Activated gamma-delta T cell (primary cell): ENCODE measurements at places on chromosomes 11 and 22.

DNA sequence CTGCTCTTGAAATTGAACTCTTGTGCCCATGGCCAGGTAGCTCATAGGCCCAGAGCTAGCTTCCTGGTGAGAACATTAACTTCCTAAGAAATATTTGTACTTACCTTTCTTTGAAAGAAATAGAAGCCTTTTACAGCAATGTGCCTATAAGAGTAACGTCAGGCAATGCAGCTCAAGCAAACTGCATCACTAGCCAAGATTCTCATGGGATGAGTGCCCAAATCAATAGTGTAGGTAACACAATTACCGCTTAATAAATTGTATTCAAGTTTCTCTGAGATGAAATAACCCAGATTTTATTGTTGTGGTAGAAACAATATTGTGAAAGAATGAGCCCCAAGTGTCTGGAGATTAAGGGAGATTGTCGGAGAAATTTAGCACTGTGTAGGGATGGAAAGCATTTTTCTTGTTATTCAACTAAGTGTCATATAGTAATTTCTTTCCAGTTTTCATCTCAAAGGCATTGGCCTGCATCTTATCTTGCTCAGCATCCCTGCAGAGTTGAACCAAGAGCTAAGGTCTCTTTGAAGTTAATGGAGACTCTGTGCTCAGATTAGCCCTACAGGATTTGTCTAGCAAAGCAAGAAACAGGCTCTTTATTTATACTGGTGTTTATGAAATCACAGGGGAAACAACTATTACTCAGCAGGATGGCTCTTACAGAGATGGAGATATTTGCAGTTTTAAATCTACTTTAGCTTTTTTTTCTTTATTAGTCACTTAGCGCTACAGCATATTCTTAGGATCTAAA is 321.0 kb upstream of the PDGFD start:
- DNase-seq, result no peak

GRCh38 chr22:42401535-42402334 is 30.5 kb downstream of the NFAM1 start:
- no peak for DNase-seq

DNA sequence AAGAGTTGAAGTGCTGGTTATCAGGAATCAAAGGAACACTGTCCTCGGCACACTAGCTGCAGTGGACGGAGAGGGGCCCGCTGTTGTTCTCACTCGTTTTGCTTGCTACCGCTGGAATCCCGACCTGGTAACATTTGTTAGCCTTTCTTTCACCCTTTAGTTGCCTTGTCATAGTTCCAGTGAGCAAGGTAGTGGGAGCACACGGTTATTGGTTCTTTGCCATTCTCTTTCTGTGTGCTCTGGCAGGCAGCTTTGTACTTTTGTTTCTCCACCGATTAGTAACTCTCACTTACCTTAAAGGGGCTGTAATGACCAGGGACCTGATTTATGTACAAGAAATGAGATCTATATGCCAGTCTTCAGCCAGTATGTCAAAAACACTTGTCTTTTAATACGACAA is 1.8 kb downstream of the DEPDC7 start:
- DNase-seq, result no peak

DNA sequence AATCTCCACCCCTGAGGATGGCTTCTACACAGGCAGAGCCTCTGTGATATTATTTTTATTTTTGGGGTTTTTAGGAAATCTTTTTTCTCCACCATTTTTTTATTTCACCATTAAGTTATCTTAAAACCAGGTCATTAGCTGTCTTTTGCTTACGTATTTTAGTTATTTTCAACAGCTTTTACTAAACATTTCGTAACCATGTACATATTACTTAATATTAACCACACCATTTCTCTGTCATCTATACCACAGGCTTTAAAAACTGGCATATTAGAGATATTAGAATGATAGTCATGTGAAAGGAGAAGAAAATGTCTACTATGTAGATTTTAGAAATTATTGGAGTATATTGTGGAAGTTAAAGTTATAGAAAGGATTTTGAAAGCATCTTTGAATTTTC is 37.4 kb downstream of the YAP1 start:
- DNase-seq, result no peak

- no peak for DNase-seq
Observed at GRCh38 chr22:38305471-38306448, 11.5 kb downstream of the CSNK1E start.

GRCh38 chr11:61540528-61540927 is 32.0 kb downstream of the LRRC10B start:
- DNase-seq, result no peak

GRCh38 chr11:13260201-13260962 is 17.2 kb upstream of the BMAL1 start:
- DNase-seq, result no peak

DNA sequence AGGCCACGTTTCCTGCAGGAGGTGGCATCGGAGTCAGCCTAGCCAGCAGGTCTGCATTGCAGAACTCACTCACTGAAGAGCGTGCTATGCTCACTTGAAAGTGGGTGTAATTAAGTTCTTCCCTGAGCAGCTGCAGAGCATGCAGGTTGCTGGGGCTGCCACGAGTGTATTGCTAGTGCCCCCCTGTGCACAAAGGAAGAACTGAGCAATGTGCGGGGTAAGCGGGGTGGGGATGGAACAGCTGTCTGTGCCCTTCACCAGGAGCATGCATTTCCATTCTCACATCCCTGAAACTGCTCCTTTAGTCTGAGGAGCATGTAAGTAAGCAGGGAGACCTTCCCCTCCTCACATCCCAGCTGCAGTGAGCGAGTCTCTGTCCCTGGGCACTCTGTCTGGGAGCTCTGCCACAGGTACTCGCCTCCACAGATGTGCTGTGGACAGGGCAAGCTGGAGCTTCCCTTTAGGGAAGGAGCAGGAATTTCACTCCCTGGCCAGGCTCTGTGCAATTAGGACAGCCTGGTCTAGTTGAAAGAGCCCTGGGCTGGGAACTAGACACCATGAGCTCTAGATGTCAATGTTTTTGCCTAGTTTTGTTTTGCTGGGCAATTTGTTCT is 1031.8 kb downstream of the NTM start:
- DNase-seq, result no peak

- no peak for DNase-seq
Observed at GRCh38 chr11:111735262-111736116, 30.7 kb downstream of the PPP2R1B start.

- no peak for DNase-seq
Observed at GRCh38 chr11:31619980-31620379, 110.4 kb downstream of the ELP4 start.

GRCh38 chr11:15055620-15056356 is 17.6 kb upstream of the CALCB start:
- no peak for DNase-seq

GRCh38 chr11:62202910-62203309 is 5.6 kb upstream of the SCGB2A1 start:
- DNase-seq, result no peak

DNA sequence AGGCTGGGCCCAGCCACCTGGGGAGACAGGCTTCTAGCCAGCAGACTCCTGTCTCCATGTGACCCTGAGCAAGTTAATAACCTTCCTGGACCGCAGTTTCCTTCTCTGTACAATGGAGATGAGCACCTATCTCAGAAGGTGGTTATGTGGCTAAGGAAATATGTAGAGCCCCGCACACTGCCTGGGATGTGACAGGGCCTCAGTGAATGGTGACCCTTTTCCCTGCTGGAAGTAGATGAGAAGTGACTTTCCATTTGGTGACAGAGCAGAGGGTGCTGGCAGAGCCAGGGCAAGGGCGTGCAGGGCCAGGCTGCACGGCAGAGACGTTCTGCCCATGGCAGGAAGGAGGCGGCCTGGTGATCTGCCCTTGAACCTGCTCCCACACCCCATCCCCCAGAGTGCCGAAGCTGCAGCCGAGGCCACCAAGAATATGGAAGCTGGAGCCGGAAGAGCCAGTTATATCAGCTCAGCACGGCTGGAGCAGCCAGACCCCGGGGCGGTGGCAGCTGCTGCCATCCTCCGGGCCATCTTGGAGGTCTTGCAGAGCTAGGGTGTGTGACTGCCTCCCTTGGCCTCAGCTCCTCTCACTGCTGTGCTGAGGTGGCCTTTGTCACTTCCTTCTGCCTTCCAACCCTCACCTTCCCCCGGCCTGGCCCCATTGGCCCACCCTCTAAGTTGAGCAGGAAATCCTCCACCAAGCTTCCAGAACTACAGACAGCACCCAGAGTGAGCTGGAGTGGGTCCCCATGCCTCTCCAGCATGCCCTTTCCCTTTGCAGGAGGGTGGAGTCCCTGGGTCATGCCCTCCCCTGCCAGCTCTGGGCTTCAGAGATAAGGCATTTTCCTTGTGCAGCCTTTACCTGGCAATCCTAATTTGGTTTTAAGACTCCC is 13.2 kb downstream of the TKFC start:
- no peak for DNase-seq

- no peak for DNase-seq
Observed at GRCh38 chr22:24499706-24500276, 4.7 kb downstream of the UPB1 start.
